ENCODE measurements at places on chromosomes 5 and 9. TPM values are rescaled to one million over a fixed set of nuclear protein-coding genes. Genes with fewer than 3 reads are reported as not detected.

DNA sequence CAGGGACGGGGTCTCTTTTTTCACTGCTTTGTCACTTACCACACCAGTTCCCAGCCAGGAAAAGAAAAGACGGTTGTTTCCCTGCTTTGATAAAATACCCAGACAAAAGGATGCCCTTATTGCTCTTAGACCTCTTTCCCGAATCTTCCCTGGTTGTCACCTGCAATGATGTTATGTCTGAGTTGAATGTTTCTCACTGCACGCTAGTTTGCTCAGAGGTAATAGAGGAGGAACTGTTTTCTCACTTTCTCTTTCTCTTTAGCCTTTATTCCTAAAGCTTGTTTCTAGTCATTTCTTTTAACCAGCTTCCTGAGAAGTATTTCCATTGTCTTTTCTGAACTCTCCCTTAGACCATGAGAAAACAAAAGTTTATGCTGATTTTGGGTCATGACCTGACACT lies 32.9 kb downstream of the ACER2 start:
- no peak for DNase-seq

- no peak for DNase-seq
Observed at GRCh38 chr5:131147258-131147657, 17.8 kb downstream of the HINT1 start.

GRCh38 chr5:132364319-132364718 lies 5.2 kb upstream of the SLC22A5 start:
- no peak for DNase-seq

DNA sequence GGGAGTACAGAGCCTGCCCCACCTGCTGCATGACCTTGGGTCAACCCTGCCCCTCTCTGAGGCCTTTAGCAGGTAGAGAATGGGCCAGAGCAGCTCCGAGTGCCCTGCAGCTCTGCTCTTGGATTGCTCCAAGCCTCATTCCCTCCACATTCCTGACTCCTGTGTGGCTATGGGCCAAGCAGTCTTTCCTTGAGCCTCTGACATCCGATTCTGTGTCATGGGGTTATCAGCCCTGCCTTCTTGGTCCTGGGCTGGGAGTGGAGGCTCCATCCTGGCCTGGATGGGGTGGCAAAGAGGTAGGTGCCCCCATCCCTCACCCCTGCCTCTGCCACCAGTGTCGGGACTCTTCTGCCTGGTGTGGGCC lies 13.7 kb downstream of the FPGS start:
- DNase-seq, result no peak

- no peak for DNase-seq
Observed at GRCh38 chr5:90326995-90327394, 82.6 kb downstream of the CETN3 start.

DNA sequence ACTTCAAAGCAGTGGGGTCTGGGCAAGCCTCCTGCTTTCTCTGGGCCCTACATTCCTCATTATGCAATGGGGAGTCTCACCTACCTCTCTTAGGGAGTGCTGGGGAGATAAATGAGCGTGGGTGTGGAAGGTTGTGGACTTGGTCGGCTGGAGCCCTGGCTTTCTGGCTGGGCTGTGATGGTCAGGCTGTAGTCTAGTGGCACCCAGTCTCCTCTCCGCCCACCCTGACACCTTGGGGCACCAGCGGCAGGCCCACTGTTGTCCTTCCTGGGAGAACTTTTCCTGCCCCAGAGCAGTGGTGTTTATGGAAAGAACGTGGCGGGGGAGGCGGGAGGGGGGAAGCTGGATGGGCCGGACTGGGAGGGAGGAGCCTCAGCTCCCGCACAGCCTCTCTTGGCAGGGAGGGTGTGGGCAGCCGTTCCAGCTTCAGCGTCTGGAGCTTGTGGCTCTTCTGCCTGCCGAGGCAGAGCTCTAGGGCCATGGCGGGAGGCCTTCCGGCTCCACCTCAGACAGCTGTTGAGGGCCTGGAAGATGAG lies 4.1 kb downstream of the PTGS1 start:
- DNase-seq, result no peak

DNA sequence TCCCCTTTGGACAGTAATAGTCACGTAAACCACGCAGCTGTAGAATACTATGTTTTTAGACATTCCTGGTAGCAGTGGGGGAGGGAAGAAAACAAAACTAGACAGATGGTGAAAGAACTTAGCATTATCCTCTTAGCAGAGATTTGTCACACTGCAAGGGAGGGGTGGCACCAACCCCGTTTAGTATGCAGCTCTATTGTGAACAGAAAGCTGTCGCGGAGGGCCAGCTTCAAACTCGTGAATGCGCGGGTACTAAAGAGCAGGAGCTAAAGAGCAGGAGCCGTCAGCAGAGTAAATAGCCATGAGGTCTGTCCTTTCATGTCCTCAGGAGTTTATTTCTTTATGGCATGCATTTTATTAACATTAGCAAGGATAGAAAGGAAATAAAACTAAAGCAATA lies 141.9 kb upstream of the SLC12A2 start:
- no peak for DNase-seq

DNA sequence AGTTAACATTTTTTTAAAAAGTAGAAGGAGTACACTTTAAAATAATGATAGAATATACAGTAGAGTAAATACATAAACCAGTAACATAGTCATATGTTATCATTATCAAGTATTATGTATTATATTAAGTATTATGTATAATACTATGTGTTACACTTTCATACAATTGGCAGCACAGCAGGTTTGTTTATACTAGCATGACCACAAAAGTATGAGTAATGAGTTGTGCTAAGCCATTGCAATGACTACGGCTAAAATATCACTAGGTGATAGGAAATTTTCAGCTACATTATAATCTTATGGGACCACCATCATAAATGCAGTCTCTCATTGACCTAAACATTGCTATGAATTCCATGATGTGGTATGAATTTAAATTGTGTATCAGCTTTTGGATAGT lies 506.0 kb downstream of the HTR1A start:
- peak; percentile 16 for DNase-seq

- no peak for DNase-seq
Observed at GRCh38 chr9:117952581-117952980, 248.4 kb downstream of the TLR4 start.

DNA sequence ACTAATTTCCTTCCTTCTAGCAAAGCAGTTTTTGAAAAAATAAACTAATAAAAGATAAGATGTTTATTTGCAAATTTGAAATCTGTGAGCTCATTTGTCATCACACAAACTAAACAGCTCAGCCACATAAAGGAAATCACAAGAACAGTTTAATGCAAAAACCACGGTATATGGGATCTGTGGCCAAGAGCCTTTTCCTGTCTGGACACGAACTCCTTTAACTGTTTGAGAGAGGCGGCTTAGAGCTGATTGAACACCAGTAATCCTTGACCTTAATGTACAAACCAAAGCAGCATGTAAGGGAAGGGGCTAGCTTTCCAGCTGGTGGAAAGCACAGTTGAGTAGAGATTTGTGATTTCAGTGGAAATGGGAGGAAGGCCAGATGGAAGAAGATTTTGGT lies 66.3 kb upstream of the SPINK5 start:
- DNase-seq, result no peak

DNA sequence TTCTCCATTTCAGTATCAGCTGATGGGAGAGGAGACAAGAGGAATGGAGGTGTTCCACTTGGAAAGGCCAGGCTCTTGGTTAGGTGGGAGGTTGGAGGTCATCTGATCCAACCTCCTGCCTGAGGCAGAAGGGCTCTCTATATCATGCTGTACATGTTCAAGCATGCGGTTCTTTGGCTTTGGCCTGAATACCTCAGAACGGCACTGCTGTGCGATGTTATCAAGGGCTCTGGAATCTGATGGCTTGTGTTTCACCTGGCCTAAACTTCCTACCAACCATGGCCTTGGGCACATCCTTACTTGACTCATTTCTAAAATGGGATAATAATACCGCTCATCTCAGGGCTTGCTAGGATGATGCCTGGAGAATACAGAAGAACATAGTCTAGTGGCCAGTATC lies 90.1 kb upstream of the FAM169A start:
- DNase-seq, result no peak

GRCh38 chr9:122016309-122016708 lies 76.8 kb downstream of the TTLL11 start:
- DNase-seq, result no peak

DNA sequence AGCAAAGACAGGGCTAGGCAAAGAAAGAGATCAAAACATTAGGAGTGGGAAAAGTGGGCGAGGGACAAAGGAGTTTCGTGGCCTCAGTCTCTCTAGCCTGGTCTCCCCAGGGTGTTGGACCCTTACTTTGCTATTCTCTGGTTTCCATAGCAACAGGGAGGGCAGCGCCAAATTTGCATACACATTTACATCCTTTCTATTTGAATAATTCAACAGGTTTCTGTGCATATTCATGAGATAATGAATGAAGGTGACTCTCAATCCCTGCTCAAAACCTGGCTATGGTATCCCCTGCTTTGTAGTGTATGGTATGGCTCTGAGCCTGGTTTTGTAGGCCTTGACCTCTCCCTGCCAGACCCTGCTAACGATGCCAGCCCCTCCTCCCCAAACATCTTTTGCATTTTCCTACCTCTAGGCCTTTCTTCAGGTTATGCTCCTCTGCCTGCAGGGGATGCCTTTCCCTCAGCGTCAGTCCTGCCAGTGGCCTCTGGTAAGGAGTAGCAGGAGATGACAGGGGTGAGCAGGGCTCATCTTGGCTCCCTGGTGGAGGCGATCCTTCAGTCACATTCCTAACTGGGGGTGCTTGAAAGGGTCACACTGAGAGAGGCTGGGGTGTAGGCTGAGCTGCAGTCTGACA lies 9.8 kb downstream of the RPP25L start:
- no peak for DNase-seq

GRCh38 chr5:100708645-100709171 lies 173.5 kb downstream of the FAM174A start:
- DNase-seq, result no peak

- no peak for DNase-seq
Observed at GRCh38 chr5:149298842-149299404, 27.3 kb downstream of the AFAP1L1 start.

- DNase-seq, result no peak
Observed at GRCh38 chr9:115944166-115944948, 209.2 kb upstream of the PAPPA start.

DNA sequence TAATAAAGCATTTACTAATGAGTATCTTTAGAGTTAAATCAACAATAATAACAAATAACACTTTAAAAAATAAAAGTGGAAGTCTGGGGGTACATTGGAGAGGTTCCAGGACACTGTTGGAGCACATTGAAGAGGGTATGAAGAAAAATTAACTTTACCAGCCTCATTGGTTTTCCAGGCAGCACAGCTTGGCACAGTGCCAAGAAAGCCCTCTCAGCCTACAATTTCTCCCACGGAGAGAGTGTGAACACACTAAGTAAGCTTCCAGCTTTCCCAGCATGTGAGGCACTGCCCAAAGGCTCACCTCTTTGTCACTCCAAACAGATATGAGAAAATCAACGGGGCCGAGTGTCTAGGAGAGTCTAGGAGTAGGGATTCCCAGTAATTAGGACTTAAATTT lies 1912.8 kb upstream of the NUDT12 start:
- no peak for DNase-seq

DNA sequence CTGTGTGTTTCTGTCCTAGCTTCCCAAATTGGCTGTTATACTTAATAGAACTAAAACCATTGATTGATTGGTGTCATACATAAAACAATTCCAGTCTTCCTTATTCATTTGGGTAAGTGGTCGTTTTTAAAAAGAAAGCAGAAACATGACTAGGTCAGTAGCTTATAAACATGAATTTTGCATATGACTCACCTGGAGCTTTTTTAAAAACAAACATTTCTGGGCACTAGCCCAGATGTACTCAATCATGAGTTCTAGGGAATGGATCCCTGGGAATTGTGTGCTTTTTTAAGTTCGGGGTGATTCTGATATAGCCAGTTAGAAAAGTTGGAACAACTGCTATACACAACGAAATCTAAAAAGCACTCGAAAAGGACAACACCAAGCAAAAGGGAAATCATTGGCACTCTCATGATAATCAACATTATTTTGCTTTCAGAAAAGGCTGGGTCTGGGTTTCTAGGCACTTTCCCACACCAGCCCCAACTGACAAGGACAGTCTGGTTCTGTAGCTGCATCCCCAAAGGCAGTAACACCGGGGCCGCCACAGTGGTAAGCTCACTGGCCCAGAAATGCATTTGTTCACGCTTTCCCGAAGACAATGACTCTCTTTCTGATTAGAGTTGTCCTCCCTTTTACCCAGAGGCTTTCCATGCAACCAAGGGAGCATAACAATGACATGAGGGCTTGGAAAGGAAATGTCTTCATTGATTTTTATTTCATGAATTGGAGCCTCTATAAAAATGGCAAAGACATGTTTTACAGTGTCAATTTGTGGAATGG lies 664.9 kb upstream of the WWC1 start:
- DNase-seq, result no peak

DNA sequence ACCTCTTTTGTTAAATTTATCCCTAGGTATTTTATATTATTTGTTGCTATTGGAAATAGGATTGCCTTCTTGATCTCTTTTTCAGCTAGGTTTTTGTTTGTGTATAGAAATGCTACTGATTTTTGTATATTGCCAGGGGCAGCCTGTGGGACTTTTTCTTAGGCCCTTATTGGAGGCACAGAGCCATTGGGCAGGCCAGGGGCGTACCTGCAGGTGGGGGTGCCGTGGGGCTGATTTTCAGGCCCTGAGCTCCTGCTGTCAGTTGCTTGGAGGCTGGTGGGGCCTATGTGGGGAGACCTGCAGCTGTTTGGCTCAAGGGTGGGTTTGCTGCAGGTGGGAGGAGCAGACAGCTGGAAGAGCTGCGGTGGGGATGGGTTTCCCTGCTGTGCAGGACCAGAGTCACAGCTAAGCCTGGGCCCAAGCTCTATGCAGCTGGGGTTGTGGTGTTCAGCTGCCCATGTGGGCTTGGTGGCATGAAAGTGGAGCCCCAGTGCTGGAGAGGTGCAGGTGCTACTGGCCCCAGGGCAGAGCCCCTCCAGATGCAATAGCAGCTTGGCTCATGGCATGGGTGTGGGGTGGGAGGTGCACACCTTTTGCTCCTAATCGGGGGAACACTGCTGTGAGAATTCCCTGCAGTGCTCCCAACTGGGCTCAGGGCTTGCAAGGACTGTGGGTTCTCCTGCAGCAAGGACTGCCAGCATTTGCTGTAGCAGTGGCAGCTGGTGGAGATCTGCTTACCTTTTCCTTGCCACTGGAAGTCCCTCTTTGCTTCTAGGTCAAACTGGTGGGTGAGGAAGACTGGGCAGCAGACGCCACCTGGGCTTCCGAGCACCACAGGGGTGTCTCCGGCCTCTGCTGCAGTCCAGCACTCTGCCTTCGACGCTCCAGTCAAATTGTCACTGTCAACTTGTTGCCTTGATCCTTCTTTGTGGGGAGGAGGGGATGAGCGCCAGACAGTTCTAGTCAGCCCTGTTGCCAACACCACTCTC lies 7.6 kb upstream of the CLPTM1L start:
- DNase-seq, result no peak

- no peak for DNase-seq
Observed at GRCh38 chr9:132169672-132170392, 8.0 kb downstream of the NTNG2 start.

The PRXL2C gene
- total RNA-seq, result 14.1 TPM

The PCDHB3 gene
- total RNA-seq, result 1.9 TPM

The AMBP gene
- not detected for total RNA-seq

The LCP2 gene
- 0.07 TPM for total RNA-seq

The ZBTB6 gene
- 12.8 TPM for total RNA-seq

The GFI1B gene
- not detected for total RNA-seq

The TAF7 gene
- 72.6 TPM for total RNA-seq

The PCDHGA4 gene
- total RNA-seq, result 3.6 TPM

The CRB2 gene
- total RNA-seq, result 1.6 TPM

The CD14 gene
- 0.29 TPM for total RNA-seq

The FBXO38 gene
- total RNA-seq, result 33.1 TPM

Measured in kidney epithelial cell (primary cell).